Tongue (tissue), 3 donors: ENCODE measurements at places on chromosomes 3 and 15.

DNA sequence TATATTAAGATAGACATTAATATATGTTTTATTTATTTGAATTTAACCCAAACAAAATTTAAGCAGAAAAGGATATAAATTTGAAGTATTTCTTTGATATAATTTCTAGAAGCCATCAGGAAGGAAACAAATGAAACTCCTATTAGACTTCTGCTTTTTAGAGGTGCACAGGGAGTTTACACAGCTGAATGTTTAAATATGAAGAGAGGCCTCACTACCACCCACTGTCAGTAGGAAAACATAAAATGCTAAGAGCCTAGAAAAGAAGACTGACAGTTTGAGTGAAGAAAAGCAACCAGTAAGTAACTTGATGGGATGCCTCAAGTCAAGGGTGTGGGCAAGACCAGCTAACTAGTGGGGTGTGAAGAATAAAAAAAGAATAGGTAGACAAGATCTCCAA is 19.7 kb downstream of the PLSCR2 start:
- DNase-seq: no peak

- no peak for DNase-seq
Measured at GRCh38 chr3:78459796-78460195, 1308.0 kb downstream of the ROBO1 start.

GRCh38 chr3:66823532-66823931 is 174.6 kb upstream of the KBTBD8 start:
- no peak for DNase-seq

- DNase-seq: peak; percentile 28
Measured at GRCh38 chr3:158105710-158106253, 438 bp downstream of the SHOX2 start.

GRCh38 chr15:36756707-36757106 is 177.3 kb downstream of the CDIN1 start:
- DNase-seq: no peak

DNA sequence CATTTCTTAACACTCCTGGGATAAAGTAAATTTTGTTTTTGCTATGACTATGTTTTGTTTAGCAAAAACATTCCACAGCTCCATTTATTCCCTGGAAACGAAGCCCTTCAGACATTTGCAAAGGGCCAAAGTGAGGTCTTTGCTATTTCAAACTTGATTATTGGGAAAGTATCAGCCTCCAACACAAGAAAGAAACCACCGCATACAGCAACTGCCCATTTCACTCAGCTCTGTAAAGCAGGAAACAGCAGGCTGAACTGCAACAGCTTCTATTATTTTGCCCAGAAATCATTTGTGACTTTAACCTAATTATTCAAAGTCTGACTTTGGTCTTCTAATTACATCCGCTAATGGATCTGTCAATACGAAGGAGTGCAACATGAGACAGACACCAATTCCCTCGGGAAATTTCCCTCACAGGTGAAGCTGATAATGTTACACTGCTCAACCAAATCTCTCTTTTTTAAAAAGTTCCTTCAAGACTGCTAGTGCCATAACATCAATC is 72.1 kb downstream of the RFTN1 start:
- DNase-seq: peak; percentile 38

- peak; percentile 85 for DNase-seq
Measured at GRCh38 chr3:81955878-81956277, 194.4 kb upstream of the GBE1 start.

DNA sequence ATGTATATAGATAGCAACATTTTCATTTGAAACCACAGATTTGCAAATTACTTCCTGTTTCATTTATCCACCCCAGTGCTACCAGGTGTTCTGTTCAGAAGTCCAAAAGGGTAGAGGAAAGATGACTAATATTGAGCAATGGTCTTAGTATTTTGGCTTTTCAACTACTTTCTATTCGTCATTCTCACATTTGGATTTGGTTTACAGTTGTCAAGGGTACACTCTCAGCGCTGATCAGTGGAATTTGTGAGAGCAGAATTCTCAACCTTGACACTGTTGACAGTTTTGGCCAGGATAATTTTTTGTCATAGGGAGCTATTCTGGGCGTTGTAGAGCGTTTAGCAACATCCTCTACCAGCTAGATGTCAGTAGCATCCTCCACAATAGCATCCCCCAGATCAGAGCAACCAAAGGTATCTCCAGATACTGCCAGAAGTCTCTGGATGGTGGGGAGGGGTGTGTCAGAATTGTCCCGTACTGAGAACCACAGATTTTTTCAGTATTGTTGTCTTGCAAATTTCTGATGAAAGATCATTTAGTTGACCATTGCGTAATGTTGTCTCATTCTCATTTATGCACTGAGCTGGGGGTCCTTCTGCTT is 4.2 kb downstream of the HMCES start:
- DNase-seq: no peak

DNA sequence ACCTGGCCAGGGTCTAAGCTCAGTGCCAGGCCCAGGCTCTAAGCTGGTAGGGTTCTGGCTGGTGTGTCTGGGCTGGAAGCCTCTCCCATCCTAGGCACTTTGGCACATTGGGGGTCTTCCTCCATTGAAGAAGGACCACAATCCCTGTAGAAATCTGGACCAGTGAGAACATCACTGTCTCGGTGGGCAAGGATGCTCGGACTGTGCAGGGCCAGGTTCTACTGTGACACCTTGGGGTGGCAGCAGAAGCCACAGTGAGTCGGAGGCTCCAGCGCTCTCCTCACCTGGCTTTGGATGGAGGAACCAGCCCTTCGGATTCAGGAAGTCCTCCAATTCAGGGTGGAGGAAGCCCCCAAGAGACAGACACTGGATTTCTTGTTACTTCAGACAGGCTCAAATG is 17.5 kb upstream of the HCN4 start:
- no peak for DNase-seq
